Nephron progenitor cell (in vitro differentiated cells): ENCODE measurements at places on chromosomes 5 and 9.

DNA sequence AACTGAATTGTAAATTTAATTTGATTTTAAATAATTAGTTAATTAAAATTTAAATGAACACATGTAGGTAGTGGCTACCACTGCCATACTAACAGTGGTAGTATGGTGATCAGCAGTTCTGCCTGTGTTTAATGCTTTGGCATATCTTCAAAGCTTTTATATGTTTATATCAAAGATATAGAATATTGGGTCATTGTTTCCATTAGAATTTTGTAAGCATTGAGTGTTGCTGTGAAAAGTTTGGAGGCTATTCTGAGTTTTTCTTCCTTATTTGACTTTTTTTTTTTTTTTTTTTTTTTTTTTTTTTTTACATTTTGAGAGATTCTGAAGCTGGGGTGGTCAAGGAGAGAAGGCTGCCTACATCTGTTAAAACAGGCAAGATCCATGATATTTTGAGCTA lies 134.2 kb downstream of the SPATA31D1 start:
- H3K4me1 ChIP-seq, result peaks cover 12% of the 10 kb centered on the region
- H3K27ac ChIP-seq, result no peak overlapping the region
- no peaks in the 10 kb centered on the region for H3K27me3 ChIP-seq
- no peak overlapping the region for H3K4me3 ChIP-seq

DNA sequence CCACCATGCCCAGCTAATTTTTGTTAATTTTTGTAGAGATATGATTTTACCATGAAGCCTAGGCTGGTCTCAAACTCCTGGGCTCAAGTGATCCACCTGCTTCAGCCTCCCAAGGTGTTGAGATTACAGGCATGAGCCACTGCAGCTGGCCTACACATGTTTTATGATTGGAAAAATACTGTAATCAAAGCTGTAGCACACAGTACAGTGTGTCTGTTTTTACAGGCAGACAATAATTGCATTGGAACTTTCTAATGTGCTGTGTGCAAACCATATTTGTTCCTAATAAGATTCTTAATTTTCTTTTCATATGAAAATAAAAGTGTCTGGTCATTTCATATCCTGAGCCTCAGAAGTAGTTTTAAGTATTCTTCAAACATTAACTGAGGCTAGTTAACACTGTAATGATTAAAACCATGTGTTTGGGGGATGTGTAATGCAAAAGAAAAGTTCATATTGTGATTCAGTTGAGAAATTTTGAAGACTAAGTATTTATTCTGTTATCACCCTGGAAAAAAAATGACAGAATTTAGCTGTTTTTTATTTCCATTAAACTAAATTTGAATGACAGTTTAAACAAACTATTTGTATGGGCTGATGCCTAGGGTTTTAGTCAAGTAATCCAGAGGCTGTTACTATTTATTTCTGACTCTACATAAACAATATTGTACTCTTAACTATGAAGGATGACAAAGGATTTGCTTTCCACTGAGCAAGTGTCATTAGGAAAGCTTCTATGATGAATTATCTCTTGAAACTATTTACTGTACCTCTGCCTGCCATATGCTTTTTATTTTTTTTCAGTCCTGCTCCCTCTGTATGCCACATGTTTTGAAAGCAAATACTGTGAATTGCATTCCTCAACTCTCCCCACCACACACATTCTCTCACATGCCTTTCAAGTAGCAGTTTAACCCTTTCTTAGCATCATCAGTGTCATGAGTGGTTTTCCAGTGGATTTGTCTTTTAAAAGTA lies 111.5 kb downstream of the MTREX start:
- H3K36me3 ChIP-seq, result peaks cover 64% of the 10 kb centered on the region
- peaks cover 16% of the 10 kb centered on the region for H3K4me1 ChIP-seq
- no peaks in the 10 kb centered on the region for H3K27me3 ChIP-seq
- DNase-seq, result no peak

GRCh38 chr5:8576178-8576577 lies 707.2 kb downstream of the MTRR start:
- no peak overlapping the region for H3K27ac ChIP-seq
- no peak overlapping the region for H3K4me3 ChIP-seq
- no peaks in the 10 kb centered on the region for H3K36me3 ChIP-seq
- H3K27me3 ChIP-seq, result peaks cover 9% of the 10 kb centered on the region
- no peak for DNase-seq
- H3K4me1 ChIP-seq, result no peaks in the 10 kb centered on the region

- DNase-seq, result no peak
- peak overlapping the region; percentile 34 for H3K4me3 ChIP-seq
- no peak overlapping the region for H3K27ac ChIP-seq
Observed at GRCh38 chr9:127925959-127926905, 4.3 kb downstream of the PIP5KL1 start.

DNA sequence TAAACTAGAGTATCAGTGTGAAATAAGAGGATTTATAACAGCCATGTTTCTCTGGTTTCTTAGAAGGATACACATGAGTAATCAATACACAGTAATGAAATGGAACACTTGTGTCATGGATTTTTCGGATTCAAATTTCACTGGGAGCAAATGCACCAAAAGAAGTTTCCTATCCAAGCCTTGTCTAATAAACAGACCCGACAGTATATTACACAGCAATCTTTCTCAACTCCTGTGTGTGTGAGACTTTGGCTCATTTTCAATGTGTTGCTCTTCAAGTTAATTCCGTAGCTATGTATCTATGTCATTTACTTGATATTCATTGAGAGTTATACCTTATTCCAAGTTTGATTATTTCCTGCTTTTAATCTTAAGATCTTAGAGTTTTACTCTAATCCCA lies 930.2 kb downstream of the MAT2B start:
- H3K27me3 ChIP-seq, result no peaks in the 10 kb centered on the region
- no peak for DNase-seq
